Activated T-helper 2 cell treated with anti-CD3 and anti-CD28 coated beads, Interferon-gamma antibody, Interleukin-2, Interleukin-4, amounts not matched to agents 10 μg/mL and 5 μg/mL and 100 μg/mL, durations not matched to agents 14 hours and 24 hours and 36 hours (primary cell): ENCODE measurements at places on chromosomes 1 and 21. TPM values are rescaled to one million over a fixed set of nuclear protein-coding genes. Genes with fewer than 3 reads are reported as not detected.

DNA sequence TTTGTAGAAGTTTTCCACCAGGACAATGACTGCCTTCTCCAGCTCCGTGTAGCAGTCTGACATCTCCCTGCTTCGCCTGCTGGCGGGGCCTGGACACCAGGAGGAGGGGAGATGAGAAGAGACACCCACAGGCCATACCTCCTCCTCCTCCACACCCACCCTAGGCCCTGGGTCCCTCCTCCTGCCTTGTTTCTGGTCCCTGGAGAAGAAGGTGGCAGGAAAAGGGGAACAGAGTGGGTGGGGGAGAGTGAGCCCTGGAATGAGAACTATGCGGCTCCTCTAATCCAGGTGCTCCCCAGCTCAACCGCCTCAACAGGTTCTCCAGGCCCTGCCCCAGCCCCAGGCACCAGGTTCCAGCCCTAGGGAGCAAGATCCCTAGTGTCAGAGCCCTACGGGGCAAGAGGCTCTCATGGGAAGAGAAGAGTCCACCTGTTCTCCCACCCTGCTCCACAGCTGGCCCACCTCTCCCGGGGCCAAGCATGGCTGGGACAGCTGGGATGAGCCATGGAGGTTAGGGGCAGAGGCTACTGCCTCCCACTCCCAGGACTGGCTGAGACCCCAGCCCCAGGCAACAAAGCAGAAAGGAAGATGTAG is 4.8 kb downstream of the S100A16 start:
- no peak overlapping the region for H3K27ac ChIP-seq
- peaks cover 4% of the 10 kb centered on the region for H3K27me3 ChIP-seq

DNA sequence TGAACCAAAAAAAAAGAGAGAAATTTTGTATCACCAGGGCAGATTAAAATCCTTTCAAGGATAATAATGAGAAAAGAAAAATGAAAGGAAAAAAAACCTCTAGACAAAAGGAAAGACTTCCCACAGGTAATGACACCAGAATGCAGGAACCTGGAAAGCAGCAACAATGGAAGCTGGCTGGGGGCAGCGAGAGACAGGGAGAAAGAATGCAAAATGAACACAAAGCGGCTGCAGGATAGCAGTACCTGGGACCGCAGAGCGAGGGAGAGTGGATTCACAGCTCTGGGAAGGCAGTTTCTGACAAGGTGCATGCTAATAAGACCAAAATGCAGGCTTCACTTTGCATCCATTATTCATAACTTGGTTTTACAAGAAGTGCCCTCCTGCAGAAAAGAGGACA is 349.0 kb downstream of the SIPA1L2 start:
- no peak overlapping the region for H3K4me3 ChIP-seq
- H3K36me3 ChIP-seq: no peaks in the 10 kb centered on the region
- DNase-seq: no peak
- no peaks in the 10 kb centered on the region for H3K4me1 ChIP-seq
- peaks cover 6% of the 10 kb centered on the region for H3K27me3 ChIP-seq
- no peak overlapping the region for H3K27ac ChIP-seq

The HSD11B1 gene
- 8.2 and 8.6 TPM in 2 replicates for total RNA-seq

The TSTD1 gene
- total RNA-seq: 49.0 and 49.1 TPM in 2 replicates

The LSS gene
- 28.5 and 30.5 TPM in 2 replicates for total RNA-seq

- H3K4me3 ChIP-seq: no peak overlapping the region
- H3K27ac ChIP-seq: no peak overlapping the region
- H3K4me1 ChIP-seq: peaks cover 1% of the 10 kb centered on the region
- no peak for DNase-seq
- peaks cover 21% of the 10 kb centered on the region for H3K36me3 ChIP-seq
- no peaks in the 10 kb centered on the region for H3K27me3 ChIP-seq
Observed at GRCh38 chr1:180811886-180812285, 100.8 kb upstream of the KIAA1614 start.

DNA sequence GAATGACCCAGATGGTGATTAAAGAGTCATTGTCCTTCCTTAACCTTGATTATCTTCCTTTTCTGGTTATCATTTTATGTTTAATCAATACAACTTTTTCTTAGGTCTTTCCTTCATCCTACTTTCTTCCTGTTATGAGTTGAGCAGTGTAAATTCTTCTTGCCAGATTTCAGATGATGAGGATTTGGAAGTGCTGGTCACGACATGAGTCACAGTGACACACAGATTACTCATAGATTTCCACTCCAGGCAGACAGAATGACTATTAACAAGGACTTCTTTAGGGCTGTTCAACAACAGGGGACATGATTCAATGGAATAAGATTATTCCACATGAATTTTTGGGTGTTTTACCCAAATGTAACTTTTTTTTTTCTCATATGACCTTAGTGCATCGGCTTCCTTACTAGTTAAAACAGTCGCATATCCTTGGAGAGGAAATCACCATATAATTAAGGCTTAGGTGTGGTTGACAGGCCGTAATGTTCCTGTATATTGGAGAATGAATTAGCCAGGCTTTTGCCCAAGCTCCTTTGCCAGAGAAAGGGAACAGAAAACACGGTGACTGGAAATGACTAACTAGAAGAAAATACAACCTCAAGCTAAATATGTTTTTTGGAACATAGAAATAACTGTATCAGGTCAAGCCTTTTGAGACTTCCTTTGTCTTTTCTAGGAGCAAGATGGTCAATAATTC is 44.2 kb downstream of the PRRX1 start:
- H3K4me1 ChIP-seq: no peaks in the 10 kb centered on the region
- DNase-seq: no peak
- H3K27ac ChIP-seq: no peak overlapping the region
- no peaks in the 10 kb centered on the region for H3K36me3 ChIP-seq
- H3K4me3 ChIP-seq: no peak overlapping the region
- no peaks in the 10 kb centered on the region for H3K27me3 ChIP-seq

GRCh38 chr1:33255347-33256220 is 708 bp upstream of the ZNF362 start:
- peak overlapping the region; percentile 74 for H3K4me3 ChIP-seq
- peaks cover 23% of the 10 kb centered on the region for H3K4me1 ChIP-seq
- peaks cover 13% of the 10 kb centered on the region for H3K27me3 ChIP-seq
- peak; percentile 34 for DNase-seq

GRCh38 chr1:169869426-169869825 is 24.3 kb downstream of the SCYL3 start:
- no peak overlapping the region for H3K27ac ChIP-seq
- peaks cover 17% of the 10 kb centered on the region for H3K4me1 ChIP-seq
- H3K27me3 ChIP-seq: no peaks in the 10 kb centered on the region
- H3K4me3 ChIP-seq: no peak overlapping the region

GRCh38 chr1:207017615-207018559 is 14.7 kb downstream of the C1orf116 start:
- no peaks in the 10 kb centered on the region for H3K36me3 ChIP-seq
- H3K27me3 ChIP-seq: peaks cover 19% of the 10 kb centered on the region
- H3K4me3 ChIP-seq: no peak overlapping the region
- peaks cover 6% of the 10 kb centered on the region for H3K4me1 ChIP-seq
- H3K27ac ChIP-seq: no peak overlapping the region

- H3K4me1 ChIP-seq: no peaks in the 10 kb centered on the region
- H3K36me3 ChIP-seq: no peaks in the 10 kb centered on the region
- no peaks in the 10 kb centered on the region for H3K27me3 ChIP-seq
- H3K4me3 ChIP-seq: no peak overlapping the region
Observed at GRCh38 chr1:7110321-7110720, 325.1 kb downstream of the CAMTA1 start.

- H3K27ac ChIP-seq: peak overlapping the region; percentile 92
- no peaks in the 10 kb centered on the region for H3K27me3 ChIP-seq
- DNase-seq: no peak
Observed at GRCh38 chr1:9654051-9654833, 2.7 kb downstream of the PIK3CD start.

The GBP6 gene
- not detected in 2 replicates for total RNA-seq

DNA sequence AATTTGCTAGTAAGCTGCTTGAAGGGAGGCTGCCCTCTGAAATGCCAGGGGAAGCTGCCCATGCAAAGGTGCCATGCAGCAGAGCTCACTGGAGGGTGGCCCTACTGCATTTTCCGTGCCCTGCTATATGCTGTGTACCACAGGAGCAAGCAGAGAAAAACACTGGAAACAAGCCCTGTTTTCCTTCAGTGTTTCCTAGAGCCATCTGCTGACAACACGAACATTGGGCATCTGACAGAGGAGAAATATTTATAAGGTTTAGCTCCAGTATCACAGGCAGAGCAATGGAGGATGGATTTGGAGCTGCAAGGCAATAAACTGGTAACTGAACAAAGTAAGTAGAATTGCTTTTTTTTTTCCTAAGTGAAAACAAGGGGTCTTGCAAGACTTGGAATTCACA is 198.4 kb downstream of the USP25 start:
- no peaks in the 10 kb centered on the region for H3K27me3 ChIP-seq
- H3K4me1 ChIP-seq: no peaks in the 10 kb centered on the region
- H3K4me3 ChIP-seq: no peak overlapping the region
- no peak for DNase-seq

The FCRL5 gene
- total RNA-seq: not detected in 2 replicates

GRCh38 chr1:39158327-39159086 is 46.0 kb upstream of the MACF1 start:
- DNase-seq: no peak
- H3K4me1 ChIP-seq: peaks cover 12% of the 10 kb centered on the region
- no peaks in the 10 kb centered on the region for H3K36me3 ChIP-seq
- peaks cover 28% of the 10 kb centered on the region for H3K27me3 ChIP-seq
- H3K27ac ChIP-seq: no peak overlapping the region

- no peak overlapping the region for H3K4me3 ChIP-seq
- H3K4me1 ChIP-seq: no peaks in the 10 kb centered on the region
- DNase-seq: no peak
- no peak overlapping the region for H3K27ac ChIP-seq
- no peaks in the 10 kb centered on the region for H3K36me3 ChIP-seq
- no peaks in the 10 kb centered on the region for H3K27me3 ChIP-seq
Observed at GRCh38 chr1:230381049-230381467, 45.1 kb downstream of the PGBD5 start.

The SMCP gene
- not detected in 2 replicates for total RNA-seq

DNA sequence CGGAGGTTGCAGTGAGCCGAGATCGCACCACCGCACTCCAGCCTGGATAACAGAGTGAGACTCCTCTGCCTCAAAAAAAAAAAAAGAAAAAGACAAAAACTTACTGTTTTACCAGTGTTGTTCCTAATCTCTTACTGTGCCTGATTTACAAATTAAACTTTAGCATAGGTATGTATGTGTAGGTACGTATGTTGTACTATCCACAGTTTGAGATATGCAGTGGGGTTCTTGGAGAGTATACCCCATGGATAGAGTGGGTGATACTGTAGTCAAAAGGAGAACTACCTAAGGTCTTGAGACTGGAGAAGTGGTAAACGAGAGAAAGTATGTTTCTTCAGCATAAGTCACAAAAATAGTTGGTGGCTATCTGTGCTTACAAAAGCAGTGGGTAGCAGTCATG is 38.6 kb downstream of the RNF11 start:
- H3K4me1 ChIP-seq: peaks cover 24% of the 10 kb centered on the region
- no peaks in the 10 kb centered on the region for H3K27me3 ChIP-seq
- no peak overlapping the region for H3K4me3 ChIP-seq
- H3K27ac ChIP-seq: no peak overlapping the region
- no peak for DNase-seq

- no peak overlapping the region for H3K4me3 ChIP-seq
- H3K27ac ChIP-seq: no peak overlapping the region
- H3K36me3 ChIP-seq: no peaks in the 10 kb centered on the region
Observed at GRCh38 chr1:98698625-98699024, 37.1 kb downstream of the SNX7 start.

The TNNT2 gene
- not detected in 2 replicates for total RNA-seq

DNA sequence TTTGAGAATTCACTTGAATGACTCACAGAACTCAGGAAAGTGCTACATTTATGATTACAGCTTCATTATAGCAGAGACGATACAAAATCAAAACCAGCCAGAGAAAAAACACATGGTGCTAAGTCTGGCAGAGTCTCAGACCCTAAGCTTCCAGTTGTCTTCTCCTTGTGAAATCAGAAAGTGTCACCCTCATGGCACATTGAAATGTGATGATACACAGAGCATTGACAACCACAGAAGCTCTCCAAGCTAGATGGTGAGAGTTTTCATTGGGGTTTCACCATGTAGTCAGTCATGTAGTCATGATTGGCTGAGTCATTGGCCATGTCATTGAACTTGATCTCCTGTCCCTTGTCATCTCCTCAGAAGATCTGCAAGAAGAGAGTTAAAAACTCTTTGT is 526.6 kb downstream of the MRPL39 start:
- no peak for DNase-seq
- H3K27me3 ChIP-seq: no peaks in the 10 kb centered on the region

DNA sequence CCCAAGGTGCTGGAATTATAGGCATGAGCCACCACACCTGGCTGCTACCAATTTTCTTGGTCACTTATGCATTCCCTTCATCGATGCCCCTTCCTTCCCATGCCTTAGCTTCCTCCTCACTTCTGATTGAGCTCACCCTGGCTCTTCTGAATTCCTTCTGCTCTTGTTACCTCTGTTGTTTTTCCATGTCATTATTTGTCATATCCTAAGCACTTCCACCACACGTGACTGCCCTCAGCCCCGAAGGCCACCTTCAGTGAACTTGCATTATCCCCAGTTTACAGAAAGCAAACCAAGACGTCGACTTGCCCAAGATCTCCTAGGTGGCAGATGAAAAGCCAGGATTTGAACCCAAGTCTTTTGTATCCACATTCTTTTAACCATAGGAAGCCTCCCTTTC is 30.7 kb downstream of the CA6 start:
- H3K4me3 ChIP-seq: no peak overlapping the region
- no peak overlapping the region for H3K27ac ChIP-seq
- no peaks in the 10 kb centered on the region for H3K27me3 ChIP-seq
- H3K4me1 ChIP-seq: peaks cover 13% of the 10 kb centered on the region

The SPRR1B gene
- not detected in 2 replicates for total RNA-seq

GRCh38 chr1:15948595-15949452 is 27.1 kb downstream of the ZBTB17 start:
- H3K27me3 ChIP-seq: no peaks in the 10 kb centered on the region
- no peak for DNase-seq
- peak overlapping the region; percentile 98 for H3K27ac ChIP-seq
- H3K4me1 ChIP-seq: peaks cover 60% of the 10 kb centered on the region
- peak overlapping the region; percentile 54 for H3K4me3 ChIP-seq

- no peak overlapping the region for H3K4me3 ChIP-seq
- peaks cover 12% of the 10 kb centered on the region for H3K4me1 ChIP-seq
- H3K27me3 ChIP-seq: peaks cover 14% of the 10 kb centered on the region
- no peak for DNase-seq
Observed at GRCh38 chr21:43716376-43717165, 2.4 kb upstream of the PDXK start.

GRCh38 chr1:107997866-107998265 is 32.9 kb upstream of the VAV3 start:
- peaks cover 12% of the 10 kb centered on the region for H3K27me3 ChIP-seq
- no peaks in the 10 kb centered on the region for H3K4me1 ChIP-seq
- H3K4me3 ChIP-seq: no peak overlapping the region
- no peak for DNase-seq
- H3K36me3 ChIP-seq: no peaks in the 10 kb centered on the region

The MANEAL gene
- 0.94 and 1.1 TPM in 2 replicates for total RNA-seq

- H3K27ac ChIP-seq: no peak overlapping the region
- H3K4me1 ChIP-seq: peaks cover 4% of the 10 kb centered on the region
- H3K27me3 ChIP-seq: no peaks in the 10 kb centered on the region
- no peak for DNase-seq
Observed at GRCh38 chr21:43740497-43741156, 21.7 kb downstream of the PDXK start.

The SLC1A7 gene
- total RNA-seq: not detected in 2 replicates

The CFHR5 gene
- total RNA-seq: not detected in 2 replicates

The FCRL4 gene
- not detected in 2 replicates for total RNA-seq

The KCNH1 gene
- total RNA-seq: not detected in 2 replicates

GRCh38 chr1:6969762-6970161 is 184.5 kb downstream of the CAMTA1 start:
- peaks cover 25% of the 10 kb centered on the region for H3K27me3 ChIP-seq
- H3K36me3 ChIP-seq: no peaks in the 10 kb centered on the region
- H3K27ac ChIP-seq: no peak overlapping the region
- no peak for DNase-seq
- peaks cover 19% of the 10 kb centered on the region for H3K4me1 ChIP-seq
